ENCODE measurements at places on chromosomes 3 and 15.

GRCh38 chr3:124246376-124246775 lies 254.5 kb upstream of the ROPN1 start:
- peaks cover 14% of the 10 kb centered on the region for H3K4me1 ChIP-seq
- H3K36me3 ChIP-seq: no peaks in the 10 kb centered on the region
- no peak for DNase-seq
- no peak overlapping the region for H3K4me3 ChIP-seq
- no peaks in the 10 kb centered on the region for H3K27me3 ChIP-seq

GRCh38 chr3:5212628-5213573 lies 25.4 kb downstream of the EDEM1 start:
- H3K4me3 ChIP-seq: no peak overlapping the region
- peaks cover 2% of the 10 kb centered on the region for H3K4me1 ChIP-seq
- no peak for DNase-seq
- H3K27ac ChIP-seq: no peak overlapping the region
- peaks cover 95% of the 10 kb centered on the region for H3K36me3 ChIP-seq
- H3K27me3 ChIP-seq: no peaks in the 10 kb centered on the region

DNA sequence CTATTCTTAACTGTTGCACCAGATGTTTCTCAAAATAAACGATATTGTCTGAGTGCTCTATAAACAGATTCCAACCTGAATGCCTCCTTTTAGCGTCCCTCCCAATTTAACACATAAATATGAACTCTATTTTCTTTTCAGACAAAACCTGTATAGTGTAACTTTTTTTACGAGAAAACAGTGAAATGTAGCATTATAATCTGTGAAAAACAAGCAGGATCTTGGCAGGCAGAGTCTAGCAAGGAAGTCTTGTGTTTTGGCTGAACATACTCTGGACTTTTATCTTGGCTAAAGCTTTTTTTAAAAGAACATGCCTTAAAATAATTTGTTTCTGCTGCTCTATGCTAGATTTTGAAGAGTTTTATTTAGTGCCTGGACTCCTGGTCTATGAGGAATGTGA lies 150.5 kb downstream of the ROBO2 start:
- no peak overlapping the region for H3K4me3 ChIP-seq
- no peaks in the 10 kb centered on the region for H3K4me1 ChIP-seq
- H3K27ac ChIP-seq: no peak overlapping the region
- peak; percentile 12 for DNase-seq
- no peaks in the 10 kb centered on the region for H3K36me3 ChIP-seq
- no peaks in the 10 kb centered on the region for H3K27me3 ChIP-seq

DNA sequence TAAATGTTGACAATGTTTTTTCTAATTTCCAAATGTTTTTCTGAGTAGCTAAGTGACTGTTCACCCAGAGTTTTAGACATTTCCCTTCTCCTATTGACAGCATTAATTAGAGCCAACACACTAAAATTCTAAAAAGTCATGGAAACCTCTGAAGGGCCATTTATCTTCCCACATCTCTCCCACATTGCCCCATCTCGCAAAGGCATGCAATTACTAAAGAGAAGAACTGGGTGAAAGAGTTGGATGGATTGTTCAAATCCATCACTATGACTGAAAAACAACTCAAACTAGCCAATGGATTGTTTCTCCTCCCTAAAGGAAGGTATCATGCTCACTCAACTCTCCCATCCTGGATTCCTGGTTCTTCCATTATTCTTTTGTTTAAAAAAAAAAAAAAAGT lies 30.0 kb upstream of the PHLDB2 start:
- no peaks in the 10 kb centered on the region for H3K36me3 ChIP-seq
- H3K4me3 ChIP-seq: no peak overlapping the region
- no peaks in the 10 kb centered on the region for H3K4me1 ChIP-seq
- no peak overlapping the region for H3K27ac ChIP-seq
- DNase-seq: no peak

DNA sequence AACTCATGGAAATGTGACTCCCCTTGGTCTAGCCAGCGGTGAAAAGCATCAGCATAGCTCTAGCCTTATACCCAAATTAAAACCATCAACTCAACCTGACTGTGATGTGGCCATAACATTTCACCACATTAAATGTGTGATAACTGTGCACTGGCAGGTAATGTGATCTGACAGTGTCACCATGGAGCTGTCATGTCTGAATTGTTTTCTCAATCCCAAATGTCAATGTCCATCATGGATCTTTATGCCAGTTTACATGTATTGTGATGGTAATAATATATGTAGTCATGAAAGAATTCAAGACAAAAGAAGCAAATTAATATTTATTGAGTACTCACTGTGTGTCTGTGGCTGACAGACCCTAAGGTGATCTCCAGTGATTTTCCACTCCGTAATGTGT lies 213.4 kb upstream of the EOMES start:
- H3K27ac ChIP-seq: no peak overlapping the region
- no peak overlapping the region for H3K4me3 ChIP-seq
- no peak for DNase-seq
- H3K4me1 ChIP-seq: no peaks in the 10 kb centered on the region

GRCh38 chr15:22888120-22888859 lies 49.8 kb downstream of the NIPA2 start:
- H3K27ac ChIP-seq: peak overlapping the region; percentile 43
- peaks cover 35% of the 10 kb centered on the region for H3K36me3 ChIP-seq
- no peak overlapping the region for H3K4me3 ChIP-seq
- H3K27me3 ChIP-seq: no peaks in the 10 kb centered on the region

DNA sequence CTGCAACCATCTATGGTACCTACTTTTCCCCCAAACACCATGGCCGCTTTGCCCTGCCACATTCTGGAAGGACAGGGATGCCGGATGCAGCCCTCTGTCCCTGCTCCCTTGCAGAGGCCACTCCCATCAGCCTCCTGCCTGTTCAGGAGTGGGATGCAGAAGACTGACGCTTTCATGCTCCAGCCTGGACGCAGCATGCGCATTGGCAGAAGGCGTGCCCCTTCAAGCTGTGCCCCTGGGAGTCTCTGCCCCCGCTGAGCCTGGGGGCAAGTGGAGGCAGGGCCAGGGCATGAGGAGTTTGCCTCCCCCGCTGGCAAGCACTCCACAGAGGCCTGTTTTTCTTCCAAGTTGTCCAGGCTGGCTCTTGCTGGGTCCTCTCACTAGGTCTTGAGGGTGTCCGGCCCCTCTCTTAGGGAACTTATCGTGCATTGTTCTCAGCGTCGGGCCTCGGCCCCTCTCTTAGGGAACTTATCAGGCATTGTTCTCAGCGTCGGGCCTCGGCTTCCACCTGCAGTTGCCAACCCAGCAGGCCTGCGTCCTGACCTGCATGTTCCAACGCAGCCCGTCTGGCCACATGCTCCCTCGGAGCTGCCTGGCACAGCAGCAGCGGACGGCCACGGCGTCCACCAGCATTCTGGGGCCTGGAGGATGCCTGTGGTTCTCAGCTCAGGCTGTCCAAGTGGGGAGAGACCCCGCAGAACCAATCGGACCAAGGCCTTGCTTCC lies 14.6 kb upstream of the SNRPA1 start:
- H3K36me3 ChIP-seq: no peaks in the 10 kb centered on the region
- H3K27me3 ChIP-seq: peaks cover 11% of the 10 kb centered on the region
- H3K4me3 ChIP-seq: no peak overlapping the region
- no peak overlapping the region for H3K27ac ChIP-seq

DNA sequence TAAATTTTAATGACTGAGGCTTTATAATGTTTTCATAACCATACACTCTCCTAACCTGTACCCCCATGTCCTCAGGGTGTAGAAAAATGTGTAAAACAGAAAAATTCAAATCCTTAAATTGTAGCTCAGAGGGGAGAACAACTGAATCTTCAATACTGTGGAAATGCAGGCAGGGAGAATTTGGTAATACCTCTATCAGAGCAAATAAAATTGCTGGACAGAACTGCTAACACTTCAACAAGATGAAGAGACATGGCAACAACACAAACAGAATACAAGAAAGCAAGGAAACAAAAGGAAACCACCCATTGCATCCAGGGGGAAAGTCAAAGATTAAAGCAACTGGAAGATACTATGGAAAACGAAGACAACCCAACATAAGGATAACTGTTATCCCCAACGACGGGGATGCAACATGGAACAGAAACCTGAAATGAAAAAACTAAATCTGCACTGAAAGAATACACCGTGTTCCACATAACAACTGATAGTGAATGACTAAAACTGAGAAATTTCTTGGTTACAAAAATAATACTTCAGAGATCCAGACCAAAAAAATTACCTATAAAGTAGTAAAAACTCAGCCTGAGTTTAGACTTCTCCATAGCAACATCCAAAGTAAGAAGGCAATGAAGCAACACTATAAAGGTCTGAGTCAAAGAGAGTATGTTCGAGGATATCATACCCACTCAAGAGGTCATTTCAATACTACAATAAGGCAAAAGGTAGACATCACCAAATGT lies 48.5 kb downstream of the HACD2 start:
- peaks cover 2% of the 10 kb centered on the region for H3K36me3 ChIP-seq
- no peak for DNase-seq
- no peak overlapping the region for H3K27ac ChIP-seq
- H3K4me1 ChIP-seq: peaks cover 2% of the 10 kb centered on the region
- no peak overlapping the region for H3K4me3 ChIP-seq
- H3K27me3 ChIP-seq: no peaks in the 10 kb centered on the region

- no peak for DNase-seq
- H3K36me3 ChIP-seq: peaks cover 45% of the 10 kb centered on the region
- H3K4me1 ChIP-seq: peaks cover 17% of the 10 kb centered on the region
- no peak overlapping the region for H3K4me3 ChIP-seq
- no peak overlapping the region for H3K27ac ChIP-seq
- no peaks in the 10 kb centered on the region for H3K27me3 ChIP-seq
Measured at GRCh38 chr3:16373341-16373946, 108.4 kb downstream of the OXNAD1 start.

DNA sequence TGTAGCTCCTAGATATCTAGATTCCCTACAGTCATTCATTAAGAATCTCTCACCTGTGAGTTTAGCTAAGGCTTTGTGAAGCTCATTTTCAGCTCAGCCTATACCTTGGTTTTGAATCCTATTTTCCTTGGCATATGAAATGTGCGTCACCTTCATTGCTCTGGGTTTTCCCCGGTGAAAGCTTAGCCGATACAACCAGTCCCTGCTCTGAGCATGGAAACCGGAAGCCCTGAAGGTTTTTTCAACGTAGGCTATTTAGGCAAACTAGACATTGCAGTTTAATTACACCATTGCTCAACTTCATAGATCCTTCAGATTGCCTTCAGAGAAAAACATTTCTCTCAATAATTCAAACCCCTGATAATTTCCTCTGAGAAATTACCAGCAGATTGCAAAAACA lies 206.8 kb upstream of the TPRG1 start:
- no peaks in the 10 kb centered on the region for H3K27me3 ChIP-seq
- no peak for DNase-seq
- no peak overlapping the region for H3K27ac ChIP-seq
- no peak overlapping the region for H3K4me3 ChIP-seq
- no peaks in the 10 kb centered on the region for H3K4me1 ChIP-seq
- H3K36me3 ChIP-seq: no peaks in the 10 kb centered on the region

DNA sequence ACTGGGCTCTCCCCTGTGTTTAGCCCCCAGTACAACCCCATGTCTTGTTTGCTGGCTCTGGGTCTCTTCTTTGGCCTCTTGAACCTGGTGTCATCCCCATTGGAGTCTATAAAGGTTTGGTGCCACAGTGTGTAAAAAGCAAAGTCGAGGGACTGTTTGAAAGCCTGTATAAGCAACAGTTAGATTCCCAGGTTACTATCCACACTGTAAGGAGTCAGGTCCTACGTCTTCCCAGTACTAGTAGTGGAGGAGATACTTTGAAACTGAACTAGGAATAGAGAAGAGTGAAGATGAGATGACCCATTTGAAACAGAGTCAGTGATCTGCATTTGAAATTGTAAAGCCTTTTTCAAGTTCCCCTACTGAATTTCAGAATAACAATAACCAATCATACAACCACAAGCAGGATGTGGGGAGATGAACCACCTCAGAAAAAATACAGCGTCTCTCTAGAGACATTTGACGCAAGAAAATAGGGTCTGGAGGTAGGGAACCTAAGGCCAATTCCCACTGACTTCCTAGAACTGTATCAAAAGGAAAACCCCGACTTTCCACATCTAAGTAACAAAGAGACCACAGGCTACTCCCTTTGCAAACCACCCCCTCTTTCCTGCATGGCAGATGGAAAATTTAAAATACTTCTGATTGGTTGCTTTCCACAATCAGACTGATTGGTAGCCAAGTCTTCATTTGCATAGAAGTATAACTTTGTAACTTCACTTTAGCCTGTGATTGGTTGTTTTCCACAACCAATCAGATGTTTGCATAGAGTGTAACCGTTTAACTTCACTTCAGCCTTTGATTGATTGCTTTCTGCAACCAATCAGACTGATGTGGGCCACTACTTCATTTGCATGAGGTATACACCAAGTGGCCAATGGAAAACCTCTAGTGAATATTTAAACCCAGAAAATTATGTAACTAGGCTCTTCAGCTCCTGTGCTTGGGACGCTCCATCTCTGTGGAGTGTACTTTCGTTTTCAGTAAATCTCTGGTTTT lies 49.9 kb upstream of the NEDD4 start:
- peak overlapping the region; percentile 42 for H3K4me3 ChIP-seq
- H3K4me1 ChIP-seq: peaks cover 3% of the 10 kb centered on the region
- no peak overlapping the region for H3K27ac ChIP-seq
- no peak for DNase-seq
- H3K36me3 ChIP-seq: no peaks in the 10 kb centered on the region

- H3K4me1 ChIP-seq: no peaks in the 10 kb centered on the region
- no peak overlapping the region for H3K27ac ChIP-seq
- H3K4me3 ChIP-seq: no peak overlapping the region
- DNase-seq: no peak
Measured at GRCh38 chr15:59124261-59124660, 19.3 kb downstream of the CCNB2 start.

DNA sequence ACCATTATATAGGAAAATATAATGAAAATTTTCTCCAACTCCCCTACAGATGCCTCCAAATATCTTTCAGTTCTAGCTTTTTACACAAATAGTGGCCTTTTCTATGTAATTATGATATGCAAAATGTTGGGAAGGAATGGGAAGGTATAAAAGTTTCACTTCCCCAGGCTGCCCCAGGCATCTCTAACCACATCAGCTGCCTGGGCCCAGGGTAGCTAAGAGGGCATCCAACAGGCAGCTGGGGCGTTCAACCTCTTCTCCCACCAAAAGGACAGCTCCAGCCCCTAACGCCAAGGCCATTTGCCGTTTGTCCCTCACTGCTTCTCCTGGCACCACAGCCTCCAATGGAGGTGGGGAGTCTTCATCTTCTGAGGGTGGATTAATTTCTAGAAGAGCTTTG lies 188.1 kb upstream of the TSC22D2 start:
- H3K27ac ChIP-seq: no peak overlapping the region
- H3K27me3 ChIP-seq: peaks cover 4% of the 10 kb centered on the region

DNA sequence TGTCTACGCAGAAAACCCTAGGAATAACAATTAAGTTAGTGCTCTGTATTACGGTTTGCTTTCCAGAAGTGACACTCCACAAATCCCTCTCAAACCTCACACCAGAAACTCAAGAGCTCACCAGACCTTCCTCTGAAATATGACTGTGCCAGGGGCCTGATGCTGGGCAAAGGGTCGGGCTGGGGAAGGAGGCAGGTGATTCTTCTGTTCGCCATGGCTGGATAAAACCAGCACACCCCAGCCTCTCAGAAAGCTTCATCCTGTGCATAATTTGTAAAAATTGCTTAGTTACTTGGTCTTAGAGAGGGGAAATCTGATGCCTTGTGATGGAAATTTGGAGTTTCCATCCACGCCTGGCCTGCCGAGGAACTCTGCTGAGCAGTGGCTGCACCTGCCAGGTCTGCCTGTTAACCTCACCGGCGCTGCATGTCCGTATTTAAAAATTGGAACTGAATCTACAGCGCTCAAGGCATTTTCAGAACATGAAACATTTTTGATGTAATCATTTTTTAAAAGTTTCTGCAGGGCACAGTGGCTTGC lies 22.7 kb upstream of the ATP1B3 start:
- H3K36me3 ChIP-seq: no peaks in the 10 kb centered on the region
- no peaks in the 10 kb centered on the region for H3K4me1 ChIP-seq
- no peaks in the 10 kb centered on the region for H3K27me3 ChIP-seq
- H3K4me3 ChIP-seq: no peak overlapping the region
- DNase-seq: no peak
- no peak overlapping the region for H3K27ac ChIP-seq

Data from mesenchymal stem cell (in vitro differentiated cells and primary cell).